Transverse colon (tissue), 4 donors: ENCODE measurements at places on chromosomes 11 and 22. TPM values are rescaled to one million over a fixed set of nuclear protein-coding genes. Genes with fewer than 3 reads are reported as not detected.

Gene CNTN5
- not detected for total RNA-seq

Gene CHRM4
- 0.82 TPM for total RNA-seq

Gene WT1
- total RNA-seq, result 3.0 TPM

- peak; percentile 10 for DNase-seq
Observed at GRCh38 chr11:65420506-65420905, 2.1 kb upstream of the NEAT1 start.

GRCh38 chr11:60710482-60710881 lies 11.1 kb downstream of the MS4A8 start:
- no peak for DNase-seq

DNA sequence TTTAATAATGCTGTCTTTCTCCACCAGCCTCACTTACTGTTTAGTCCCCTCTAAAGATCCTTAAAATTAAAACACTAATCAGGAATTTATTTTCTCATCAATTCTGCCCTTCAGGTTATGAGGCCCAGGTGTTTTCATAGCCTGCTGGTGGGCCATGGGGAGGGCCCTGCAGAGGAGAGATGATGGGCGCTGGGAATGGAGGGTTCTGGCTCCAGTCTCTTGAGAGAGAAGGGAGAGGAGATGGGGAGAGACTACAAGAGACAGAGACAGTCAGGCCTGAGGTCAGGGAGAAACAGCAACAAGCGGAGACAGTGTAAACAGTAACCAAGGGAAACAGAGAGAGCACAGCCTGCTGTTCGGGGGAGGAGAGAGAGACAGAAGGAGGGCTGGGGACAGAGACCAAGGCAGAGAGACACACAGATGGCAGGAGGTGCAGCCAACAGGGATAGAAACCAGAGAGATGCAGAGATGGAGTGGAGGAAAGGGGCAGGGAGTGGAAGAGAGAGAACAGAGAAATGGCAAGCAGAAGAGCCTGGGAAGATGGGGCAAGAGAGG lies 187.3 kb upstream of the SYT13 start:
- no peak for DNase-seq

- DNase-seq, result no peak
Observed at GRCh38 chr11:10709299-10710086, 15.9 kb upstream of the IRAG1 start.

DNA sequence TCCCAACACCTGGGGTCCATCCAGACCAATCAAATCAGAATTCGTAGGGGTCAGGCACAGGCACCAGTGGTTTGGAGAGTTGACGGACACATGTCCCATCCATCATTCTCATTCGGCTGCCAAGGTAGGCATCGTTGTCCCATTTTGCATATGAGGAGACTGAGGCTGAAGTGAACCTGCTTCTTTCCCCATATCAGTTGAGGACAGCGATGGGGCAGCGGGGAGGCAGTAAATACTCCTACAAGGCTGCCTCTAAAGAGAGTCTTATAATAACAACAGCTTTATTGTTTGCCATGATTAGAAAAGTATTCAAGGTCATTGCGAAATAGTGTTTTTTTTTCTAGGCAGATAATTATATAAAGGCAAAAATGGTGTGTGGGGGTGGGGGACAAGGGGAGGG lies 1.6 kb upstream of the BEST1 start:
- no peak for DNase-seq

DNA sequence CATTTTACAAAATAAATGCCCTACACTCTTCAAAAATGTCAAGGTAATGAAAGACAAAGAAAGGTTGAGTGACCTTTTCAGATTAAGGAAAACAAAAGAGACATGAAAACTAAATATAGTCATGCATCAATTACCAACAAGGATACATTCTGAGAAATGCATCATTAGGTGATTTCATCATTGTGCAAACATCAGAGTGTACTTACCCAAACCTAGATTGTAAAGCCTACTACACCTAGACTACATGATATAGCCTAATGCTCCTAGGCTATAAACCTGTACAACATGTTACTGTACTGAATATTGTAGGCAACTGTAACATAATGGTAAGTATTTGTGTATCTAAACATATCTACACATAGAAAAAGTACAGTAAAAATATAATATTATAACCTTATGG lies 26.7 kb downstream of the INTS4 start:
- no peak for DNase-seq

DNA sequence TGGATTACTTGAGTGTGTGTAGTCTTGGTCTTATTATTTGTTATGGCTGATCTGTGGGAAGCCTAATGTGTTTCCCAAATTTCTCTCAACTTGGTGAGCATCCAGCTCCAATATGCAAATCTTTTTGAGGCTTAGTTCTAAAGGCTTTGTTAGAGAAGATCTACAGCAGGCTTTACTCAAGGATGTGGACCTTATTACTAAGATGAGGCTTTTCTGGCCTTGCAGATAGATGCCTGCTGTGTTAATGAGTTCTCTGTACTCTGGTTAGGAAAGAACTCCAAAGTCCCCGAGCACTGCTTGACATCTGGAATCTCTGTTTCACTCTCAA lies 24.1 kb downstream of the MYEOV start:
- no peak for DNase-seq

- DNase-seq, result peak; percentile 18
Observed at GRCh38 chr11:65854852-65855837, 2.8 kb downstream of the CFL1 start.
